ENCODE measurements at places on chromosomes 2 and 18.

- no peak for DNase-seq
Measured at GRCh38 chr2:168670478-168670877, 132.0 kb upstream of the NOSTRIN start.

GRCh38 chr18:57728941-57729511 is 74.1 kb downstream of the ATP8B1 start:
- DNase-seq = no peak

- DNase-seq = no peak
Measured at GRCh38 chr18:47915930-47916329, 14.5 kb downstream of the SMAD2 start.

DNA sequence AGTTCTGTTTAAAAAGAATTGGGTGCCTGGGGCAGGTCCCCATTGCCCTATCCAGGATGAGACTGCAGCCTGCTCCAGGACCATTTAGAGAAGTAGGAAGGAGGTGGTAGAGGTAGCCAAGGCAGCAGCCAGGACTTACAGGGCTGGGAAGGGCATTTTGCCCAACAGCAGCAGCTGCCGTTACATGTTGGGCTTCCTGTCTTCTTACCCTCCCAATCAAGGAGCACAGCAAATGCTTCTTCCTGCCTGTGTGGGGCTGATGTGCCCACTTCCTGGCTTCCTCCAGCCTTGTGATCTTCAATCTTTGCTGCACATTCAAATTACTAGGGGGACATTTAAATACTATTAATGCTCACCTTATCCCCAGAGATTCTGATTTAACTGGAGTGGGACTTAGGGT is 112.0 kb downstream of the QPCT start:
- no peak for DNase-seq

GRCh38 chr2:8230466-8230865 is 451.4 kb upstream of the ID2 start:
- no peak for DNase-seq

Measured in dorsolateral prefrontal cortex (tissue), 122 donors.